ENCODE measurements at places on chromosomes 5 and 9.

DNA sequence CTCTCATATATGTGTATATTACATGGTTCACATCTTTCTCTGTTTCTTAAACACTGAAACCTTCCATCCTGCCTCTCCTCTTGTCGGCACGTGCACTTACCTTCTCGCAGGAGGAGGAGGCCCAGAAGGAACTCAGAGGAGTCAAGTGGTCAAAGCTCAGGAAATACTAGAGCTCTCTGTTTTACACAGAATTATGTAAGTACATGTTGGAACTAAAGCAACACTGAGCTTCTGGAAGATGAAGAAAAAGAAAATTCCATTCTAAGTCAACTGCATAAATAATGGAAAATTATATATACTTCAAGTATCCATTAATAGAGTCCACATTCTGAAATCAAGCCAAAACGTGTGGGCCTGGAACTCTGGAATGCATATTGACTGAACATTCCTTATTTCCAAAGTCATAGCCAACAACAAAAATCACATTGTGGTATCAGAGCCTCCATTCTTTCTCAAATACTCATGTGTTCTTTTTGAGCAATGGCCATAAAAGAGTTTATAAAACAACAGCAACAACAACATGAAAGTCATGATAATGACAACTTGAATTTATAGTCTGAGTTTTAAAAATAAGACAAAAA, 121.5 kb upstream of the RAI14 start:
- no peak for DNase-seq

DNA sequence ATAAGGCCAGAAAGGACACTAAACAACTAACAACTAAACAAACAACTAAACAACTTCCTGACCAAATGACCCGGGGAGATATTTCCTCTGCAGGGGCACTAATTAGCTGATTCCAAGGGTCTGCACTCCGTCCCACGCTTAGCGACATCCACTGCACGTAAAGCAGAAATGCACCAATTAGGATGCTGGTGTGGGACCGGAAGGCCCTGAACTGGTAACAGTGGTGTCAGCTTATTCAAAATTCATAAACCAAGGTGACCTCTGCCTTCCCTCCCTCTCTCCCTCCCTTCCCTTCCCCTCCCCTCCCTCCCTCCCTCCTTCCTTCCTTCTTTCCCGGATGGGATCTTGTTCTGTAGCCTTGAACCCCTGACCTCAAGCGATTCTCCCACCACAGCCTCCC, 9.6 kb downstream of the RASGEF1C start:
- DNase-seq = no peak

DNA sequence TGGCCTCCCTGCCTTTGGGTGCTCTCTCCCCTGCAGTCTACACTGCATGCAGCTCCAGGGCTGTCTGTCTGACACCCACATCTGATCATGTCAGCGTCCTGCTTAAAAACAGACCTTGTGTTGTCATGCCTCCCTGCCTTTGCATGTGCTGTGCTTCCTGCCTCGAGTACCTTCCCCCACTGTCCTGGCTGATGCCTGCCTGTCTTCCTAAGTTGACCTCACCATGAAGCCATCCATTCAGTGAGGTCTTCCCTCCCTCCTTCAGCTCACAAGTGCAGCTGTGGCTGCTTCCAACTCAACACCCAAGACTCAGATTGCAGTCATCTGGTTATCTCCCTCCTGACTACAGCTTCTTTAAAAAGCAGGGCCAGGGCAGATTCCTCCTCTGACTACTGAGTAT, 5.5 kb downstream of the ANGPTL2 start:
- DNase-seq = no peak

GRCh38 chr9:13070612-13071595, 208.6 kb downstream of the MPDZ start:
- DNase-seq = no peak

GRCh38 chr5:143886651-143887638, 75.0 kb downstream of the HMHB1 start:
- DNase-seq = no peak

DNA sequence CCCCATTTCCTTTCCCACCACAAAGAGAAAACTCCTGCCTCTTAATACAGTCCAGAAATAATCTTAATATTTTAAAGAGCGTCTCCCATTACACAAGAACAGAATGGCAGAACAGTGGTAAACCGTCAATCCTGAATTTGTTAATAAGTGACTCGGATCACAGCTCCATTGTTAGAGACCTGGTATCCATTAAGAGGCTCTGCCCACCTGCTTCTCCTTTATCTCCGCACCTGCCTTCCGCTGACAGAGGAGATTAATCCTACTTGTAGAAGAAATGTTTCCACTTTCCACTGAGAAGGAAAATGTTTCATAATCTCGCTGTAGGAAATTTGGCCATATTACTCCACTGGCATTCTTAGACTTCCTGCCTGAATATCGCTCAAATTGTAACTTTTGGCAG, 1493.2 kb downstream of the MAT2B start:
- no peak for DNase-seq

DNA sequence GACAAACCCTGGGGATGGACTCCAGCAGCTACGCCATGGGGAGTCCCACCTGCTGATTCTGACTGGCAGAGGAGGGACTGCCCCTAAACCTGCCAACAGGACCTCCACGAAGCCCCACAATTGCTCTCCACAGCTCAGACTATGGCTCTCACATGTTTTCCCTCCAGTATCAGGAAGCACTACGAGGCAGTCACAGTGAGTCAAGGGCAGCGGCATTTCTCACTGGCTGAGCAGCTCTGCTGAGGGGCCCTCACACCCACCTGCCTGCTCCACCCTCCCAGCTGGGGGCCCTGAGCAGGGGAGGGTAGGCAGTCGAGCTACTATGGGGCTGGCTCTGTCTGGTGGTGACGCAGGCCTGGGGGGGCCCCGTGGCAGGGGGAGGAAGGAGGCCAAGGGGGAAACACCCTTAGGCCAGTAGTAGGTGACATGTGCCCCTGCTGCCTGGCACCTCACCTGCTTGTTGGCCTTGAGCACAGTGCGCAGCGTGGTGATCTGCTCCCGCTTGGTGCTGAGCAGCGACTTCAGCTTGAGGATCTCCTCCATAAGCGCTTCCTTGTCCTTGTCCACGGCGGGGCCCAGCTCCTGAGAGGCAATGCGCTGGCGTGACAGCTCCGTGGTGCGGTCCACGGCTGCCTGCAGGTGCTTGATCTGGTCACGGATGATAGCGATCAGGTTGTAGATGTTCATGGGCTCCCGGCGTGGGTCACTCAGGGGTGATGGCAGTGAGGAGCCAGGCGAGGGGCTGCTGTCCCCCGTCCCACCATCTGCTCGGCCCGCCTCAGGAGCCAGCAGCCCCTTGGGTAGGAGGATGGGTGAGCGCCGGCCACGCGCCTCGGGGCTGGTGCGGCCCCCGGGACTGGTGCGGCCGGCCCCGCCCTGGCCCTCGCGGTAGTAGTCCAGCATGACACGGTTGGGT, 46.3 kb downstream of the BICD2 start:
- DNase-seq = no peak

DNA sequence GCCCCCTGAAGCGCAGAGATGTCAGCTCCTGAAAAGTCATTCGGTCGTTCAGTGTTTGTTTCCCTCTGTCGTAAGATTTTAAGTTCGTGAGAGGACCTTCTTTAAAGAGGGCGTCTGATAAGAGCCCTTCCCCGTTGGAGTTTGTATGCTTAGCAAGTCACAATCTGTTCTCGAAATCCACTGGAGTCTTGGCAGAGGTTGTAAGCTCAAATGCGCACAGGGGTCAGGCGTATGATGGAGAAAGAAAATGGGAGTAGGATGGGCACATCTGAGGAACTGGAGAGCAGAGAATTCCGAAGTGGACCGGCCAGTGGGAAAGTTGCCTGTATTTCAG, 710 bp downstream of the HSD17B4 start:
- no peak for DNase-seq

- DNase-seq = no peak
Measured at GRCh38 chr5:32202394-32202793, 28.3 kb upstream of the GOLPH3 start.

DNA sequence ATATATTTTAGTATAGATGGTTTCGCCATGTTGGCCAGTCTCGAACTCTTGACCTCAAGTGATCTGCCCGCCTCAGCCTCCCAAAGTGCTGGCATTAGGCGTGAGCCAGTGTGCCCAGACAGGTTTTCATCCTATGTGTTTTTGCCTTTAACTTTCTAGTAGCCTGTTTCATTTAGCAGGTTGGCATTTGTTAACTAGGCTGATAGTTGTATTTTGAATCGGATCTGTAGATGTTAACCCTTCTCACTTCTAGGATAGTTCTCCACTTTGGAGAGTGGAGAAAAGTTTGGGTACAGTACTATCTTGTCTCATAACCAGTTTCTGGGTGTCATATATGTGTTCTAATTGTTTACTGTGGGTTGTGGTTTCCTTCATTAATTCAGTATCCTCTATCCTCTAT, 7.3 kb upstream of the FGF18 start:
- DNase-seq = no peak

DNA sequence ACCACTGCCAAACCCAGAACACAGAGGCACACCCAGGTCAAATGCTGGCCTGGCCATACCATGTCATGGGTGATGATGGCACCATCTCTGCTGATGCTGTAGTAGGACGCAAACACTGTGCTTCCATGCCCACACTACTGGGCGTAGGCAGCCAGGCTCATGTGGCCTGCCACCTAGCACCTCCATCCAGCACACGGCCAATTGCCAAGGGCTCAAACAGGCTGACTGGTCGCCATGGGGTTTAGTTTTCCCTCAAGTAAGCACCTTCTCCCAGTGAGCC, 39.4 kb downstream of the BICD2 start:
- DNase-seq = no peak
